AG09319 (cell line): ENCODE measurements at places on chromosomes 16 and 17.

DNA sequence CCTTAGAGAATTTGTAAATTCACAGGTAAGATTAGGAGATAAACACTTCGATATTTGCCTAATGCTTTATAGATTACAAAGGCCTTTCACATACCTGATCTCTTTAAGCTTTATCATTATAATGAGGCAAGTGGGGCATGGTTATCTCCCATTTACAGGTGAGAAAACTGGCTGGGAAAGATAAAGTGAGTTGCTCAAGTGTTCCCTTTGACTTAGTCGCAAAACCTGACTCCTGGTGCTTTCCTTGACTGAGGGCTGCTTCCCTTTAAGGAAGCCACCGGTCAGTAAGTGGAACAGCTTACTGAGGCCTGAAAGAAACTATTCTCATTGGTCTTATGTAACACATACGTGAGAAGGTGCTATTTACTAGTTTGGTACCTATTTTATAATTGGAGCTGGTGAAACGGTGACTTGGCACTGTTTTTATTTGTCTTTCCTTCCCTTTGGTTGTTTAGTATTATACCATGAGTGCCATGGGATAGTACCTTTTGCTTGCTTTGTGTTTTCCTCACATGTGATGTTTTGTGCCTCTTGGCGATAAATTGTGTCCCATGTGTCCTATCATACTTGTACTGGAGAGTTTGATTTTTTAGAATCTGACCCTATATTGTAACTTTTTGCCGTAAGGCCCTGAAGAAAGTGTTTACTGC is 57.2 kb downstream of the NUP88 start:
- no peak for DNase-seq

GRCh38 chr17:47841488-47842291 is 617 bp upstream of the SCRN2 start:
- DNase-seq: no peak

DNA sequence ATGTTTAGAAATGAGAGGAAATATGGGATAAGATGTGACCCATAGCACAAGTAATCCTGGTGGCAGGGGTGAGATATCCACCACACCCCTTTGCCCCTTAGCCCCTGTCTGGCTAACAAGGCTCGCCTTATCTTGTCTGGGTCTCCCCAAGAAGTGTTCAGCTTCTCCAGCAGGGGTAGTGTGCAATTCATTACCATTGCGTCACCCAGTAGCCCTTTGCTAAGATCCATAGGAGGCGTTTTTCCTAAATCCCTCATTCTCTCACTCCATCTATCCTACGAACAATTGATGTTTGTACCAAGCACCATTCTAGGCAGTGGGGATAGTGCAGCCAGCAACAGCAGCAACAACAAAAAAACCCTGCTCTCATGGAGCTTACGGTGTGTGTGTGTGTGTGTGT is 30.8 kb downstream of the CCDC42 start:
- no peak for DNase-seq

DNA sequence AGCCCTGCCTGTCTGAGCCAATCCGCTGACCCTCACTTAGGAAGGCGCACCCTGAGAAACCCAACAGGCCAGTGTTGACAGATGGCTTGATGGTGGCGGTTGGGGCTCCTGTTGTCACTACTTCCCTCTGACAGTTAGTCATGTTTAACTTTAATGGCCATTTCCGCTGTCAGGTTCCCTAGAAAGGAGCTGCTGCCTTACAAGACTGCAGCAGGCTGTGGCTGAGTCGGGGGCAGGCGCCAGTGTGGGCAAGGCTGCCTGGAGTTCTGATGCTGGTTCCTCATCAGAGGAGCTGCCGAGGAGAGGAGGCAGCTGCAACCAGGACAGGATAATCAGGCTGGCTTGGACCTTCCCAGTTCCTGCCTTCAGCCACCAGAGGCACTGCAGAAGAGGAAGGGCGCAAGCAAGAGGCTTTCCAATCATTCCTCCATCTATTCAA is 223.2 kb upstream of the DYNLRB2 start:
- DNase-seq: no peak

GRCh38 chr16:24077966-24078365 is 178.2 kb upstream of the CACNG3 start:
- DNase-seq: no peak

DNA sequence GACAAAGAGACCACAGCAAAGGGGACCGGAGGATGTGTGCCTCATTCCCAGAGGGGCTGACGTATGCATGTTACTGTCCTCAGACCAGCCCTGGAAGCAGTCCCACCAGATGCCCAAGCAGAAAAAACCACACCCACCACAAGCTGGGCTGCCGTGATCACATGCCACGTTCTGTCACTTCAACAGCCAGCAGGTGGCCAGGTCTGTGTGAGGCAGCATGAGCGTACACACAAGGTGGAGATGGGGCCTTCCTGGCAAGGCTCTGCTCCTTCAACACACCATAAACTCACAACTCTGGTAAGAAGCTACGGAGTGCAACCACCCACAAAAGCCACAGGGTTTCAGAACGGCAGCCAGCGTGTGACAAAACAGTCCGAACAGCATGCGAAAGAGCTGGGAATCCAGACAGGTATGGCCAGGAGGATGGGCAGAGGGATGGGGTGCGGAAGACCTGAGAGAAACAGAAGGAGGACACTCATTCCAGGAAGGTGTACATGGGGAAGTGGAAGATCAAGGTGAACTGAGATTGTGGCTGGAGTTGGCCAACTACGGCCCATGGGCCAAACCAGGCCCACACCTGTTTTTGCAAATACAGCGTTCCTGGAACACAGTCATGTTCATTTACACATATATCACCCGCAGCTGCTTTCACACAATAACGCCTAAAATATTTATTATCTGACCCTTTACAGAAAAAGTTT is 27.9 kb downstream of the MBTPS1 start:
- no peak for DNase-seq

GRCh38 chr16:11395008-11395948 is 50.0 kb downstream of the RMI2 start:
- no peak for DNase-seq

- no peak for DNase-seq
Observed at GRCh38 chr17:39863918-39864746, at the start of gene IKZF3. Gene IKZF3 (minus strand): TSS chr17:39864312. CDS start chr17:39864126, 186 bp downstream.

DNA sequence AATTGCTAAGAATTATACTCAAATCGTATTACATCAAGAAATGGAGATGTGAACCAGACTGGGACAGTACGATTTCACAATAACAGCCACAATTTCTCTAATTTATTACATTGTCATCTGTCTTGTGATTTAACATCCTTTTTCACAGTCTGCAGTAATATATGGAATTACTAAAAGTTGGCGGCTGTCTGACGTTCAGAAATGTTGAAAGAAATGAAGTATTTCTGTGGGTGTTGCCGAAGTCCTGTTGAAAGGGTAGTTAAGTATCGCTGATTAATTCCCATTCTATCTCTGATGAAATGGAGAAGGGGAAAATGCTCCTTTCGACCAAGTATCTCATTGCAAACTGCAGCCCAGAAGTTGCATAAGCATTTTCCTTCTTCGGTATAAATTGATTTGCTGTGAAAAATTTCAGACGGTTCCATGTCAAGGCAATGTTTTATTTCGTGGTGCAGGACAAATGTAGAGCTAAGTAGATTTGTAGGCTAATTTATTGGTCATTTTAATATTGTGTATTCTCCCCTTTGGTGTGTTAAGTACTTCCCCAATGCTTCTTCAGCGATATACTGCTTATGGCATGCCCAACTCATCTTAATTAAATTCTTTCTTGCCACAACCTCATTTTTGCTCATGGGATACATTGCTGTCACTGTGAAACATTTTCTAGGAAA is 775.2 kb upstream of the RBFOX1 start:
- DNase-seq: no peak

- DNase-seq: no peak
Observed at GRCh38 chr17:2700491-2701141, 10.9 kb downstream of the CLUH start.

- peak; percentile 63 for DNase-seq
Observed at GRCh38 chr16:86931410-86931941, 353.1 kb downstream of the FOXL1 start.
